Activated CD4-positive, alpha-beta T cell treated with anti-CD3 and anti-CD28 coated beads, Interleukin-10, Interleukin-2, amounts not matched to agents 100 ng/mL and 50 ng/mL, durations not matched to agents 16 hours and 8 hours (primary cell): ENCODE measurements at places on chromosomes 12 and 14.

GRCh38 chr14:68041876-68042354, 222.3 kb downstream of the RAD51B start:
- DNase-seq, result no peak

GRCh38 chr12:62714181-62714773, 220.7 kb downstream of the PPM1H start:
- no peak for DNase-seq

DNA sequence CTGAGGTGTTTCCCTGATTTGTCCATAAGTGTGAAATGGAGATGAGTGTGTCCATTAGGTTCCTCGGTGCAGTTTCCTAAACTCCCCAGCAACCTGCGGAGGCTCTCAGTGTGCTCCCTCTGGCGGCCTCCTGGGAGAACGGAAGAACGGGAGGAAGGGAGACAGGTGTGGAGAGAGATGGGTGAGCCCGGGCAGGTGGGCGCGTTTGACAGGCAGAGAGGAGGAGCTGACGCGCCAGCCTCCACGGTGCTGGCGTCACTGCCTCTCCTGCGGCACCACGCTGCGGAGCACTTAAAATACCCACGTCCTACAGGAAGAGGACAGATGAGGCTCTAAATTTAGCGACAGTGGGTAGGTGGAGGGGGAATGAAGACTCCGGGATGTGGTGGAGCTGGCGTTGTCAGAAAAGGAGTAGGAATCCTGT, 26.8 kb upstream of the PEX5 start:
- DNase-seq, result peak; percentile 18

DNA sequence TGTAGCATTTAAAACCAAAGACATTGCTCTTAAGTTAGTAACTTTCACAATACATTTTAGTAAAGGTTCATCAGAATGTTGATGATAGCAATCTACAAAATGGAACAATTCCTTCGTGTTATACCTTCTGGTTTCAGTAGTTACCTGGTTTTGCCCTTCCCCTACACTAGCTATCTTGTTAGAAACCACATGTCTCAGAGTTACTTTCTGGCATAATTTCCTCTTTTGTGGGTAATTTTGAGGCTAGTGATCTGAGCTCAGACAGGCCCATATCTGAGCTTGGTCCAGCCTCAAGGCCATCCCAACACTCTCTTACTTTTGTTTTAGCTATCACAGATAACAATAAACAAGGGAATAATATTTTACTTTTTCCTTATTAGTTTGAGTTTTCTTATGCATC, 196.9 kb downstream of the KITLG start:
- DNase-seq, result no peak

GRCh38 chr14:67522270-67522669, 10.8 kb upstream of the PLEKHH1 start:
- DNase-seq, result no peak

GRCh38 chr12:104866291-104866690, 91.8 kb downstream of the SLC41A2 start:
- no peak for DNase-seq

DNA sequence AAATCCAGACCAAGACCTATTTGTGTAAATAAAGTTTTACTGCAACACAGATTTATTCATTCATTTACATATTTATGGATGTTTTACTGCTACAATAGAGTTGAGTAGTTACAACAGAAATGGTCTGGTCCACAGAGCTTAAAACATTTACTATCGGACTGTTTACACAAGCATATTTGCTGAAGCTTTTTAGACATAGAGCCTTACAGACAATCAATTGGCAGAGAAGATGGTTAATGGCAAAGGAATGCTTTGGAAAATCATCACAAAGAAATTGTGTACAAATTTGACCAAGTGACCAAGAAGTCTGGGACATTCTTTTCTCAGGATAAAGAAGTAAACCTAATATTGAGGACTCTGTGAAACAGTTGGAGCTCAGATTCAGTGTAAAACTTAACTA, 504.3 kb downstream of the SLC16A7 start:
- no peak for DNase-seq

- peak; percentile 34 for DNase-seq
Measured at GRCh38 chr12:24921251-24922038, 27.5 kb downstream of the BCAT1 start.

DNA sequence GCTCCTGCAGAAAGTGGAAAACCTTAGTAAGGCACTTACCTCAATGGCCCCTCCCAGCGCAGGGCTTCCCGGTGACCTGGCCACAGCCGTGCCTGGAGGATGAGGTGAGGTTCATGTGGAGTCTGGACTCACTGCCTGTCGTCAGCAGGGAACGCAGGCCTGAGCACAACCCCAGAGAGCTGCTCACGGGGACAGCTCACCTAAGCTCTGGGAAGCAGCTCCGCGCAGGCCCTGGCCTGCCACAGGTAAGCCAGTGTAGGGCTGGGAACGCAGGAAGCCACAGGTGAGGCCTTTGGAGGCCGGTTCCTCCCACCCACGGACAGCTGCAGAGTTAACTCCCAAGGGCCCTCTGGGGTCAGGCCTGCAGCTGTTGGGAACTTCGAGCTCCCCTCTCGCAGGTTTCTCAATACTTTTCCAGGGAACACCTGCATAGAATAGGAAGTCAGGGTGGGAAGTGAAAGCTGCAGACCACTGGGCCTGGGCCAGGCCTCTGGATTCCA, 32.7 kb downstream of the ANAPC7 start:
- no peak for DNase-seq

- peak; percentile 61 for DNase-seq
Measured at GRCh38 chr14:67704484-67705089, 2.9 kb downstream of the RDH12 start.

DNA sequence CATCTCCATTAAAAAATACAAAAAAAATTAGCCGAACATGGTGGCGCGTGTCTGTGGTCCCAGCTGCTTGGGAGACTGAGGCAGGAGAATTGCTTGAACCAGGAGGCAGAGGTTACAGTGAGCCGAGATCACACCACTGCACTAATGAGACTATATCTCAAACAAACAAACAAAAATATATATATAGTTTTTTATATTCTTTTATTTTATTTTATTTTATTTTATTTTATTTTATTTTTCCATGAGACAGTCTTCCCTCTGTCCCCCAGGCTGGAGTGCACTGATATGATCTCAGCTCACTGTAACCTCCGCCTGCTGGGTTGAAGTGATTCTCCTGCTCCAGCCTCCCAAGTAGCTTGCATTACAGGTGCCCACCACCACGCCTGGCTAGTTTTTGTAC, 79.5 kb downstream of the IRF2BPL start:
- no peak for DNase-seq

DNA sequence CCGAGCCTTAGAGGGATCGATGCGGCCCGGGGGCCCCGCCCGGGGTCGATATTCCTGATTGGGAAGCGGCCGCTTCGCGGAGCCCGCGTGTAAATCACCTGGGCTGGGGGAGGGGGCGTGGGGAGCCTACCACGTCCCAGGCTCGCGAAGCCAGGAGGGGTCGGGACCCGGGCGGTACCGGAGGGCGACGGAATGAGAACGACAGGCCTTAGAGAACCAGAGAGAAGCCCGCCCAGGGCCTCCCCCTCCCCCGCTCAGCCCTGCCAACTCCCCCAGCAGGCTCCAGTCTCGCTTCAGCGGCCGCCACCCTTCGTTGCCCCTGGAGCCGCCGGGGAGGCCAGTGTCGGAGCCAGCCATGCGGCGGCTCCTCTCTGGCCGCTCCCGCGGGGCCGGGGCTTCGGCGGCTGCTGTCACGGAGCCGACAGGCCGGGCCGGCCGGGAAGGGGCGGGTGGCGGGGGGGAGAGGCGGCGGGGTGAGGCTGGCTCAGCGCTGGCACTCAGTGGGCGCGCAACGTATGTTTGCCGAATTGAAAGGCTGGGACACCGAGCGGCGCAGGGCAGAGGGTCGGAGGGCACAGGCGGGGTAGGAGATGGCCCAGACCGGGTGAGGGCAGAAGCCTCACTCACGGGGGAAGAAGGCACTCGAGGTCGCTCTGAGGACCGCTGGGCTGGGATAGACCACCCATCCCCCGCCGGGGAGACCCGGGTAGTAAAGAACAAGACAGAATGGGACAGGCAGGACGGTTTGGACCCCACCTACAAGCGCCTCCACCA, 1.4 kb upstream of the DNAJC22 start:
- no peak for DNase-seq

DNA sequence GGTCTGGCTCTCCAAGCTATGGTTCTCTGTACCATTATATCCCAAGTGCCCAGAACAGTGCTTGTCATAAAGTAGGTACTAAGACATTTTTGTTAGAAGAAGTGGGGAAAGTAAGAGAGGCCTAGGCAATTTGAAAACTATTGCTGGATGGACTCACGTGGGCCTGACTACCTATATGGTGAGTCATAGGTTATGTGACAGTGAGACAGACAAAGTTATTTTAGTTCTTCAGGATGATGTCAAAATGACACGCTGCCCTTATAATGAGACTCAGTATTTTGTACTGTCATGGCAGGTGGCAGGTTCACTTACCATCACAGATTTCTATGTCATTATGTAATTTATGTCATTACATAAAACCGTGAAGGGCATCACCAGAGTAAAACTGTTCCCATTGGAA, 53.1 kb downstream of the PARP11 start:
- no peak for DNase-seq

- DNase-seq, result no peak
Measured at GRCh38 chr12:118645219-118645618, 268.9 kb downstream of the SUDS3 start.

DNA sequence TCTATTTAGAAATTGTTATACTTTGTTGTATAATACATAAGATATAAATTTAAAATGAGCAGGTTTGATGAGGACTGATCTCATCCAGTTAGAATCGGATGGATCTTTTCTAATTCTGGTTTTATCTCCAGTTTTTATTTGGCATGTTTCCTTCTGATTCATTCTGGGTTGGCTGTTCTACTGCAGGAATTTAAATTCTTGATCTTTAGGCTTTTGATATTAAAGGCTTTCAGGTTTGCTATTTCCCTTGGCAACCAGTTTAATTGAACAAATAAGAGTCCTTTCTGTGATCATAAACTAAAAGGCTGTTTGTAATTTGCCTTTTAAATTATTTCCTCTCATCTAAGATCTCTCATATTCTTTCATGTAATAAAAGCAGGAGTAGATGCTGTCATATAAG, 83.4 kb downstream of the PDE6H start:
- no peak for DNase-seq

- DNase-seq, result no peak
Measured at GRCh38 chr14:40003773-40004172, 571.5 kb upstream of the FBXO33 start.

GRCh38 chr12:102765736-102766135, 151.3 kb downstream of the PAH start:
- no peak for DNase-seq

DNA sequence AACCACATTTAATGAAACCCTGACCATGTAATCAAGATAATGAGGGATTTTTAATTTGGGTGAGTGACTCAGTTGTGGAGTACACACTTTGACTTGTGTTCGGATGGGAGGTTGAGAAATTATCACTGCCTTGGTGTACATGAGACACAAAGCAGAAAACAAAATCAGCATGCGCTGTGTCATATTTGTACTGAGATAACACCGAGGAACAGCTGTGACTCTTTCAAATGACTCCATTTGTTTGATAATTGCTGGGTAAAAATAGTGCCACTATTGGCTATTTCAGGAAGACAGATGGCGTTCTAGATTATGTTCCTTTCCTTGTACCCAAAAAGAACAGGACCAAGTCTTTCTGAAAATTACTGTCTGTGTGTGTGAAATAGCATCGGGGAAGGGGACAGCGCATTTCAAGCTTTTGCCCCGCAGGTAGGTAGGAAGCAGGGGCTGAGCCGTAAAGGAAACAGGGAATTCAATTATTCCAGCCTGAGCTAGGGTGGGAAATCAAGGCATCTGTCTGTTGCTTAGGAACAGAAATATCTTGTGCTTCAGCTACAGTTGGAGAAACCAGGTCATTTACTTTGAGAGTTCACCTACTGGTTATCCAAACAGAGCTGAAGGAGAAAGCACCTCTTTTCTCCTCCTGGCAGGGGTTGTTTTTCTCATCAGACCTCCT, 114.3 kb downstream of the SNAPC1 start:
- DNase-seq, result peak; percentile 20

DNA sequence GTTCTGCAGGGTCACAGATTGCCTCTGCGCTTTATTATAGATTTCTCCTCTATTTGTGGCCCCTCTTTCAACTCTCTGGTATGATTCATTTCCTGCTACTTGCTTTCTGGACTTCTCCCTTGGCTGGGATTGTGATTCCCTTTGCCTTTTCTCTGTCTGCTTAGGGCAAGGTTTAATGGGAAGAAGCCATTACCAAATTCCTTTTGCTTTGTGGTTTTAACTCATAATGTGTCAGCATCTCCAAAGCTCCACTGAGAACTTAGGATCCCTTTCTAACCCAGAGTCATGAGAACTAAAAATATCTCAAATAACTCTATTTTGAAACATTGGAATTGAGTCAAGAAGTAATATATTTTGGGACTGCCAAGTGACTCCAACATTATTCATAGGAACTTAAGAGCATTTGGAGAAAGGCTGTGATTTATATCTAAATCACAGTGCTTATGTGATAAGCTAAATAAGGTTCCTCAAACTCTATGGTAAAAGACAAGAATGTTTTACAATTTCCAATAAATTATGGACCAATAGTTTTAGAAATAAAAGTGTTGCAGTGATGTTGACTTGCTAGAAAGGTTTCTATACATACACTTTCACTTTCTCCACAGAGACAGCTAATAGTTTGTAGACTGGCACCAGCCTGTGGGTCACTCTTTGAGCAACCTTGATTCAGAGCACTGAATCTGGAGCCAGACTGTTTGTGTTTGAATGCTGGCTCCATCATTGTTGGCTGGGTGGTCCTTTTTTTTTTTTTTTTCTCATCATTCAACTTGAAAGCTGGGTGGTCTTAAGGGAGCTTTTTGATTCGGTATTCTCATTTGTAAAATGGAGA, 93.9 kb downstream of the DACT1 start:
- DNase-seq, result no peak

DNA sequence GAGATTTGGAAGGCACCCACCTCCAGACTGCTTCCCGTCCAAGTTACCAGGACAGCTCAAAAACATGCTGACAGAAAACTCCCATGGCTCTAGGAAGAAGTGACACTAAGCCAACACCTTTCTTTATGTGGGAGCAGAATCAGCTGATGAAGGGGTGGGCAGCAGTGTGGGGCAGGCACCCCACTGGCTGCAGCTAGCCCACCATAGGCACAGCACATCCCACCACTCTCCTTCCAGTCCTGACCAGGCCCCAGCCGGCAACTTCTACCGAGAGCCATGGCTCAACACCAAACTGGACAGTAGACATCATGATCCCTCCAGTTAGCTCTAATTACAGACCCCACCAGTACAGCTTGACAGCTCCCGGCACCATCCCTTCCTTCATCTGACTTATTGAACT, 45.0 kb downstream of the SH2B3 start:
- DNase-seq, result no peak
